ENCODE measurements at places on chromosomes 2 and 18. TPM values are rescaled to one million over a fixed set of nuclear protein-coding genes. Genes with fewer than 3 reads are reported as not detected.

RFTN2 gene
- 3.1 TPM for total RNA-seq

EMILIN2 gene
- total RNA-seq = 9.5 TPM

CABYR gene
- total RNA-seq = 0.45 TPM

ALK gene
- not detected for total RNA-seq

DNA sequence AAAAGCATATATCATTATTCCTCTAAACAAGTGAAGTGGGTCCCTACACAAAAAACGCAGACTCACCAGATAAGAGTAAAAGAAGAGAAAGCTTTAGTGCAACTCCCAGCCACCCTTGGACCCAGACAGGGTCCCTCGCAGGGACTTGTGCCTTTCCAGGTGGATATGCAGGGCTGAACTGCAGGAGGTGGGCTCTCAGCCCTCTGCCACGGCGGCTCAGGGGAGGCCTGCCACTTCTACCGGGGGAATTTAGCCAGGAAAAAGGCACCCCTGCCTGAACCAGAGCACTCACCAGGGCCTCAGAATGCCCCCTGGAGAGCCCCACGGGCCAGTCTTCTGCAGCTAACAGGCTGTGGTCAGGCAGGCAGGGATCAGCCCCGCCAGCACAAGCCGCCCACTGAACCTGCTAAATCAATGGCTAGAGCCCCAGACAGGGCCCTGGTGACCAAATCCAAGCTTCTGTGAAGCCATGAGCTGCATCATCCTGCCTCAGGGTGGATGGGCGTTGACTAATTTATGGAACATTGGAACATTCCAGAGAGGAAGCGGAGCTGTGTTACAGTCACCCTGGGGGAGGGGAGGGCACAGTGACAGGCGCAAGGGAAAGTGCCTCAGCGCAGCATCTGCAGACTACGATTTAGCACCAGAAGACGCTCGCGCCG is 209.3 kb downstream of the EIPR1 start:
- H3K27ac ChIP-seq = no peak overlapping the region
- H3K4me1 ChIP-seq = no peaks in the 10 kb centered on the region
- no peak for DNase-seq
- no peaks in the 10 kb centered on the region for H3K27me3 ChIP-seq

DNA sequence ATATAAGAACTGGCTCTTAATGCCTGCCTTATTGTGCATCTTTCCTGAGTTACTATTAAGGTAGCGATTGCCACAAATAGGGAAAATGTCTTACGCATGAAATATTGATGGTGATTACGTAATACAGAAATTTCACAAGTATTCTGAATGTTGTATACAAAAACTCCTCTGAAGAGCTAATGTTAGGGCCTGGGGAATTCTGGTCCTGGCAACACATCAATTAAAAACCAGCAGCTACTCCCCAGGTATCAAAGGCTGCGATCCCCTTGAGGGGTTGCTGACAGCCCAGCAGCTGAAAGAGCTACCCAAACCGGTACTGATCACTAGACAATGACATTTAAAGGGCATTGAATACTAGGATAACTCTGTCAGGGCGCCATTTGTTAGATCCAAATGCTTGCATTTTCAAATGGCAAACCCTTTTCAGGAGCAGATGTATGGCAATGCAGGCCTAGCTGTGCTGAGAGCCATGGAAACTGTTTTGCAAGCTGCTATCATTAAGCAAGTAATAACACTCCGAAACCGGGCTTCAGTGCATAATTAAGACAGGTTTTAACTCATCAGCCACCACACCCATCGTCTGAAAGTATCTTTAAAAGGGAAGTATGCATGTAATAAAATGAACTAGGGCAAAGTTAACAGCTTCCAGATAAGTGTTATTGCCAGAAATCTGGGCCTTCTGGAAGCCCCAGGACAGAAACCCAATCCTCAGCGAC is 78.4 kb downstream of the CLHC1 start:
- peaks cover 31% of the 10 kb centered on the region for H3K4me1 ChIP-seq
- no peak overlapping the region for H3K4me3 ChIP-seq
- H3K27ac ChIP-seq = no peak overlapping the region

DNA sequence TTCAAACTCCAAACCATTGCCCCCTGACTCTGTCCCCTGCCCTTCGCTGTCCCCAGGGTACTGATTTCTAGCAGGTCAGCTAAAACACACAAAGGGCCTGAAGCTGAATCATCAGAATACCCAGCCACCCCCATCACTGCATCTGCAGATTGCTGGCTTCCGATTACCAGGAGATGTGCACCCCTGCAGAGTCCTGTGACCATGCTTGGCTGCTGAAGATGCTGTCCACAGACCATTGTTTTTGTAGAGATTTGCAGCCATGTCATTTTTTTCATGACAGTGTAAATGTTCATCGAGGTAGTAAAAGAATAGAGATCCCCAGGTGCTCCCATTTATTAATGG is 463.3 kb downstream of the STK39 start:
- no peak overlapping the region for H3K27ac ChIP-seq
- H3K4me1 ChIP-seq = no peaks in the 10 kb centered on the region
- H3K4me3 ChIP-seq = no peak overlapping the region

- H3K4me1 ChIP-seq = peaks cover 5% of the 10 kb centered on the region
- H3K27ac ChIP-seq = no peak overlapping the region
- peaks cover 3% of the 10 kb centered on the region for H3K27me3 ChIP-seq
- H3K36me3 ChIP-seq = no peaks in the 10 kb centered on the region
These were observed 238.5 kb downstream of the DYSF start for GRCh38 chr2:71691747-71692441.

DNA sequence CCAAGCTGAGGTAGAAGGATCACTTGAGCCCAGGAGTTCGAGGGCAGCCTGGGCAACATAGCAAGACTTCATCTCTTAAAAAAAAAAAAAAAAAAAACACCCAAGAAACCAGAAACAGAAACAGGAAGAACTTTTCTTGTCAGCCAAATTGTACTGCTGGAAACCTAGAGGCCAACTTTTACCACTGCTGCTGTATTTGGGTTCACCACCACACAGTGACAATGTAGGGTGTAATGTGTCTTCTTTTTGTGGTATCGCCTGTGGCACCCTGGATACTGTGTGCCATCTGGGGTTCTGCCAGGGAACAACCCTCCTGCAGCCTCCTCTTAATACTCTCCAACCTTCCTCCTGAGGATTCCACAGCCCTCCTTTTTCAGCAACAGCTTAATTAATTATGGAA is 72.6 kb downstream of the STK39 start:
- no peak overlapping the region for H3K4me3 ChIP-seq
- H3K4me1 ChIP-seq = no peaks in the 10 kb centered on the region
- H3K36me3 ChIP-seq = peaks cover 2% of the 10 kb centered on the region
- H3K27ac ChIP-seq = no peak overlapping the region
- no peaks in the 10 kb centered on the region for H3K27me3 ChIP-seq
- DNase-seq = no peak

DNA sequence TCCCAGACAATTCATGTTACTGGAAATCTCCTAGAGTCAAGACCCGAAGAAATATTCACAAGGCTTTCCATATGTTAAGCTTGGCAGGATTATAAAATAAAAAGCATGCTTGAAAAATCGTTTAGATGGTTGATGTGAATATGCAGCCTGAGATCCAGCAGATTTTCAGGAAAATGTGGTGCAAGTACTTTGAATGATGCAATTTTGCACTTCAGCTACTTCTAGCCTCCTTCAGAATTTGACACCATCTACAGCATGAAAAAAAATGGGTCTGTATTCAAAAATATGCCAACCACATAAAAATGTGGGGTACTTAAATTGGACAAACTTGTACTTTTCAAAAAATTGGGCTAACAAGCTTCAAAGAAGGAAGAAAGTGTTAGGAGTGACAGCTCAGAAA is 340.6 kb upstream of the DCC start:
- no peak for DNase-seq
- H3K4me3 ChIP-seq = no peak overlapping the region
- H3K4me1 ChIP-seq = no peaks in the 10 kb centered on the region

DNA sequence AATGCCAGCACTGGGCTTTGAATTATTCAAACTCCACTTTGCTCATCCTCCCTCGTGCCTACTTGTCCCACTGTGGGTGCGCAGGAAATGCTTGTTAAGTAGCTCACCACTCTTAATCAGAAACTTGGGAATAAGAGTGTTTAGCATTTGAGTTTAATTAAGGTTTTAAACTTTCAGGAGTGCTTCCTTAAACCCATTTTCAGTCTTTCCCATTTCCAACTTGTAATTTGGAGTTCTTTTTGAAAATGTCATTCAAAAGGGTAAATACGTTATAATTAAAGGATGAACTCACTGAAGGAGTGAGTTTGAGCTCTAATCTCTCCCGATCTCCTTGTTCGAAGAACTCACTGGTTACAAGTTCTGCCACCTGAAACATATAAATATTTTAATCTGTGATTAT is 276.6 kb downstream of the AGPS start:
- DNase-seq = no peak
- H3K4me3 ChIP-seq = no peak overlapping the region
- H3K36me3 ChIP-seq = no peaks in the 10 kb centered on the region
- H3K27me3 ChIP-seq = no peaks in the 10 kb centered on the region

All from heart right ventricle (tissue), 16 donors.